ENCODE measurements at places on chromosomes 3 and 15.

- DNase-seq, result peak; percentile 48
These were observed 11.9 kb upstream of the C3orf38 start for GRCh38 chr3:88137836-88138235.

GRCh38 chr3:117932441-117932840 lies 1102.2 kb downstream of the IGSF11 start:
- DNase-seq, result peak; percentile 34

- DNase-seq, result no peak
These were observed 5.1 kb downstream of the ONECUT1 start for GRCh38 chr15:52784799-52785671.

DNA sequence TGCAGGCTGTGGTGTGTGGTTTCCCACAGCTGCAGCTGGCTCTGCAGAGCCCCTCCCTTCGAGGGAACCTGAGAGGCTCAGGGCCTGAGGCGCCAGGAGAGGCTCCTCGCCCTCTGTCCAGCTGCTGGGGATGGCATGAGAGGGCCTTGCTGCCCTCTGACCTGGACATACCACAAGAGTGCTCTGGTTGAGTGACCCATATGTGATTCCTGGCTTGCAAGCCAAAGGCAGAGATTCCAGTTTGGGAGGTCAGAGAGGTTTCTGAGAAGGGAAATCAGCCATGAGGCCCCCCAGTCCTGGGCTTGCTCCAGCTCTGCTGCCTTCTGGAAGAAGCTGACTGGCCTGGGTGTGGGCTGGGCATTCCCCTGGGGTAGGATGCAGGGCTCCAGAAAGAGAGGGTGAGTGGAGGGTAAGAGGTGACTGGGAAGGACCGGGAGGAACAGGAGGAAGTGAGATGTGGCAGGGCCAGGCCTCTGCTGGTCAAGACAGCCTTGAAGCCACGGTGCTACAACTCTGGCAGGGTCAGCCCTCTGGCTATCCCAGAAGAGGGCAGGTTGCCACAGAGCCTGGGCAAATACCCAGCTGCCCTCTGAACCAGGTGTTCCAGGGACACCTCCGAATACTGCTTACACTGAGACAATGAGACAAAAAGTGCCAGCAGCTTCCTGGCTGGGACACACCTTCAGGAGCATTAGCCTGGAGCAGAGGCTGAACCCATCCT lies 16.0 kb upstream of the SRP14 start:
- DNase-seq, result peak; percentile 53

GRCh38 chr15:38374029-38374428 lies 79.9 kb upstream of the FAM98B start:
- no peak for DNase-seq

- DNase-seq, result no peak
These were observed 4.3 kb upstream of the EIF3J start for GRCh38 chr15:44532689-44533088.

- peak; percentile 68 for DNase-seq
These were observed 3.8 kb downstream of the IL1RAP start for GRCh38 chr3:190517687-190518086.

GRCh38 chr3:12060139-12060845 lies 56.1 kb downstream of the SYN2 start:
- DNase-seq, result no peak

GRCh38 chr3:31448035-31448881 lies 84.5 kb upstream of the STT3B start:
- no peak for DNase-seq

GRCh38 chr3:157572559-157573270 lies 69.5 kb upstream of the VEPH1 start:
- DNase-seq, result peak; percentile 69

- DNase-seq, result peak; percentile 15
These were observed 291.9 kb upstream of the NR2F2 start for GRCh38 chr15:96038650-96039049.

- no peak for DNase-seq
These were observed 72.8 kb downstream of the UBE3A start for GRCh38 chr15:25366058-25366457.

DNA sequence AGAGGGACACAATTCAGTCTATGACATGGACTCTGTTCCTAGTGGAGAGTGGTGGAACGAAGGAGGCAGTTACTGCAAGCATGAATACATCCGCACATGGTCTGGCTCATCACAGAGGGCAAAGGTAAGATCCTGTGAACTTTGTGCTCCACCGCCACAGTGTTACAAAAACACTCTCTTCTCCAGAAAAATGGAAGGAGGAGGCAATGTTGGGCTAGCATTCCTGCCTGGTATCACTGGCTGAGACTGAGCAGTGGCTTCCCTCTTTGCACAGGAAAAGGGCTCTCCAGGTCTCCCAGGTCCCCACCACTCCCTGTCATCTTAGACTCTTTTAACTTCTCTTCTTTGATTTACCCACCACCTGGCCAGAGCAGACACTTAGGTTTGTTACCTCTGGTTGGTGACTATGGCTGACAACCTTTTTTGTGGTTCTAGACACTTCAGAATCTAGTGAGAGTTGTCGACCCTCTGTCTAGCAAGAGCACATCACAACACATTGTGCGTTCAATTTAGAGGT lies 1.5 kb upstream of the EEFSEC start:
- no peak for DNase-seq

GRCh38 chr3:120566243-120566975 lies 29.7 kb upstream of the NDUFB4 start:
- DNase-seq, result no peak

DNA sequence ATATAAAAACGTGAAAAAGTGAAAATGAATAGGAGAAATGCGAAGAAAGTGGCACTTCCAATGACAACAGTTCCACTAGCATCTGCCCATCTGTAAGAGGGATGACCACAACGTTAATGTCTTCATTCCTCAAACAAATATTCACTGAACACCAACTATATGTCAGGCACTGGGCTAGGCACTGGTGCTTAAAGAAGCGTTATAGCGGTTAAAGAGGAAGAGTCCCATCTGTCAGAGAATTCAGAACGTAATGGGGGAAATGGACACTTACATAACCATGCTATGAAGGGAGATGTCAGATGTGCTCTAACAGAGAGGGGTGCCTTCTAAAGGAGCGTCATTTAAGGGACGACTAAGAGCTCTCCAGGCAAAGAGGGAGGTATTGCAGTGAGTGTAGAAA lies 8.2 kb downstream of the RUBCN start:
- DNase-seq, result no peak

- peak; percentile 15 for DNase-seq
These were observed 369.1 kb downstream of the RBMS3 start for GRCh38 chr3:29649815-29650547.

DNA sequence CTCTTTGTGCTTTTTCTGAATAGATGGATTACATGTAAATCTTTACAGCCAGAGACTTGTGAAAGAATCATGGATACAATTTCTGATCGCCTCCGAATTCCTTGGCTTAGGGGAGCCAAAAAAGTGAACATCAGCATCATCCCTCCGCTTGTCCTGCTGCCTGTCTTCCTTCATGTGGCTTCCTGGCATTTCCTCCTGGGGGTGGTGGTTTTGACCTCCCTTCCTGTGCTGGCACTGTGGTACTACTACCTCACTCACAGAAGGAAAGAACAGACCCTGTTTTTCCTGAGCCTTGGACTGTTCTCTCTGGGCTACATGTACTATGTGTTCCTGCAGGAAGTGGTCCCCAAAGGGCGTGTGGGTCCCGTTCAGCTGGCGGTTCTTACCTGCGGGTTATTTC lies 5.9 kb downstream of the ZDHHC23 start:
- DNase-seq, result no peak

DNA sequence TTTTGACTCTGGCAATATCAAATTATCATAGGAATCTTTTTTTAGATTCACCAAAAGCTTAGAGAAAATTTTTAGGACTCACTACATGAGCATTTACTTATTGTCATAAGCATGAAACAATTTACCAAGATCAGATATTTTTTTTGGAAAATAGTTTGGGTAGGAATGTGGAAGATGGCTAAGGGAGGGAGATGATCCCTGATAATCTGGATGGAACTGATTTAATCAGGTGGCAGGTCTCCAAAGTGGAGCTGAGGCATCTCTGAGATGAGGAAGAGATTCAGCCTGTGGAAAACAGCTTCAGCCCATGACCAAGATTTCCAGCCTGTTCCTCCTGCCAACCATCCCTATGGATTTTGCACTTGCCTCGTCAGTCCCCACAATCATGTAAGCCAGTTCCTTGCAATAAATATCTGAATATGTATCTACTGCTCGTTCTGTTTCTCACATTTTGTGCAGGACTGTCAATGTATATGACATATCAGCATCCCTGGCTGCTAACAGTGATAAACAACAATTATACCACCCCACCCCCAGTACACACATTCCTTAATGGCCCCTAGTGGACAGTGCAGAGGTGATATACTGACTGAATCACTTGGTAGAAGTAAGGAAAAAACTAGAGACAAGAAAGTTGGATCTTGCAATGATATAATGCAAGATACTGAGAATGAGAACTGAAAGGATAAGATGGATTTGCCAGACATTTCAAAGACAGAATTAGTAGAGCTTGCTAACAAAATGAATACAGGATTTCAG lies 183.8 kb downstream of the NEK10 start:
- DNase-seq, result no peak

GRCh38 chr3:176663837-176664831 lies 533.1 kb downstream of the TBL1XR1 start:
- peak; percentile 91 for DNase-seq

DNA sequence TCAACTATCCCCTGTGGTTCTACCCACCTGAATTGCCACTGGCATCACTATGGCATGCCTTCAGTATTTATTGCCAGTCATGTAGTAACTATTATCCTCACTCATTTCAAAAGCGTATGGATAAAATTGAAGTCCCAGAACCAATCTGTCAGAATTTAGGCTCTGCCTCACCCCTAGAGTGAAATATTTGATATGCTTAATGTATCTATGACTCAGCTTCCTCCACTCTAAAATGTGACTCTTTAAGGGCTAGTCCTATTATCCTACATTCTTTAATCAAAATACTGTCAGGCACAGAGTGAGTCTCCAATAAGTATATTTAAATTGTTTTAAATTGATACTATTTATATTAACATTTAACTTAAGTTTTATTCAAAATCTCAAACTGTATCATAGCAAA lies 27.6 kb downstream of the ARPP21 start:
- DNase-seq, result no peak

DNA sequence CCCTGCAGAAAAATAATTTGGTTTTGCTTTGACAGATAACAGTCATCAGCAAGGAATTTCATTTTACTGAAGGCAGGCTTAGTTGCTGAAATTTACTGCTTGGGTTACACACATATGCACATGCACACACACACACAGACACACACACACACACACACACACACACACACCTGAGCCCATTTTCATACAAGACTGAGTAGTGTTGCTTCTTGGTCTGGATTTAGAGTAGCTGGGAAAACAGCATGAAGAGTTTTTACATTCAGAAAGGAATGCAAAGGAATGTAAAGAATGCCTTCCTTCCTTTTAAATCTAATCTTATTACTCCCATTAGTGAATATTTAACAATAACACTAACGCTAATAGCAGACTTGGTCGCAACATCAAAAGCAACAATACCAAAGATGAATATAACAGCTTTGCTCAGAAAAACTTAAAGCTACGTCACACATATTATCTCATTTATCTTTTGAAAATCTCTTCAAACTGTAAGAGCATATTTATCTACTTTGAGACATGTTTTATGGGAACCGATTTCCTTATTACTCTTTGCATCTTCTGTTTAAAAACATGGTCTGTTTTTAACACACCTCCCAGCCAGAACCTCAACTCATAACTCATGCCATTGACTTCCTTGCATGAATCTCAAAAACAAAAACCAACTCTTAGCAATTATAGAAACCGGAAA lies 32.5 kb downstream of the RFTN1 start:
- peak; percentile 55 for DNase-seq

DNA sequence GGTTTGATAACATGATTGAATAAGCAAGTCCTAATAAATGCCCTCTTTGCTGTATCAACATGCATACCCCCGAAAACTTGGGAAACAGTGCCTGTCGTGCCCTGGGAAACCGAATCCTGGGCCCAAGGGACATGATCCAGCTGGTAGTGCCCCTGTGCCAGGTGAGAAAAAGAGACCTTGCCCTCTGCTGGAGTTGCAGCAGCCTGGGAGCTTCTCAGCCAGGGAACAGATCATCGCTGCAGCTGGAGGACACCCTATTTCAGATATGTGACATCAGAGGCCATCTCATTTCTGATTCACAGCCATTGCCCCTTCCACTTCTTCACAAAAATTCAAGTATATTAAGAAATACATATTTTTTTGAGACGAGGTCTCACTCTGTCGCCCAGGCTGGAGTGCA lies 32.3 kb downstream of the STOML1 start:
- DNase-seq, result no peak

DNA sequence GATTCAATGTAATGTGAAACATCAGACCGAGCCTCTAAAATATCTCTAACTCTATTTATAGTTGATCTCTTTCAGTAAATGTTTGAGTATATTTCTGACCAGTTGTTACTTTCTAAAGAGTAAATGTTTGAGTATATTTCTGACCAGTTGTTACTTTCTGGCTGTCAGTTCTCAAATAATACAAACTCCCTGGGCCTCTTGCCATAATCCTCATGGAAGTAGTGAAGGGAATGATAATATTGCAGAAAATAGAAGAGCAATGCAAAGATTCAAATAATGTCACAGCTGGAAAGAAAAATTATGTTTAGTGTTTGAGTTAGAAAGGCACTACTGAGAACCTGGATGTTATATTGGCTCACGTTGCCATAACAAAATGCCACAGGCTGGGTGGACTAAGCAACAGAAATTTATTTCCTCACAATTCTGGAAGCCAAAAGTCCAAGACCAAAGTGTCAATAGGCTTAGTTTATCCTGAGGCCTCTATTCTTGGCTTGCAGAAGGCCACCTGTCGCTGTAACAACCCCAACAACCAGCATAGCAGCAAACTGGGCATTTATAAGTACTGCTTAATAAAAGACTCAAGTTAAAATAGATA lies 470.6 kb upstream of the BCHE start:
- DNase-seq, result no peak

- DNase-seq, result no peak
These were observed 761.2 kb upstream of the LMCD1 start for GRCh38 chr3:7740458-7740857.

DNA sequence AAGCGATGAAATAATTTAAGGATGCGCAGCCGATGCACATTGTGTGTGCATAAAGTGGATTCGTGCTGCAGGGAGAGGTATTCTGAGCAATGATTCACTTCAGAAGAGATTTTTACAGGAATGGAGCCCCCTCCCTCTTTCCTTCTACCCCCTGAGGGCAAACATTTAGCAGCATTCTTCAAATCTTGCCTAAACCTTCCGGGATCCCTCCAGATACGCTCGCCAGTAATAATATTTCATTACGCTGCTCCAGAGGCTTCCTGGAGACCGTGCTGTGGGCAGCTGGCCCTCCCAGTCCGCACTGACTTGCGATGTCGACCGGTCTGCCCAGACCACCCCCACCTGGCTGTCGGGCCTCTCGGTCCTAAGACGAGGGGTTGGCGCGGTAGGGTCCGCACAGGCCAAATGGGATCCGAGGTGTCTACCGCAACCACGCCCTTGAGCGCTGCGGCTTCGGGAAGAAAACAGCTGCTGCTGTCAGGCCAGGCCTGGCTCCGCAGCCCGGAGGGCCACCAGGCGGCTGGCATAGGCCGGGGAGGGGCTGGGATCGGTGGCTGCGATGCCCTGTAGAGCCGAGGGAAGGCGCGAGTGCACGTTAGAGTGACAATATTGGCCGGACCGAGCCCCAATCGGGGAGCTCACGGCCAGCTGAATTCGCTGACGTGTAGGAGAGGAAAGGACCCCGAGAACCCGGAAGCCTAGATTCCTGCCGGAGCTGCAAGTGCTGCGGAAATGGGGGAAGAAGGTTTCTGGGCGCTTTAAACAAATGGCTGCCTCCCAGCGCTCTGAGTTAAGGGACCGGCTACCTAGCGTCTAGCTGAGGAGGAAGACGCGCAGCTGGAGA lies 14.3 kb downstream of the ZIC4 start:
- peak; percentile 23 for DNase-seq

GRCh38 chr3:48477959-48478520 lies 25.9 kb downstream of the SHISA5 start:
- DNase-seq, result no peak

GRCh38 chr3:58021962-58022361 lies 13.7 kb downstream of the FLNB start:
- no peak for DNase-seq

All from adipocyte (in vitro differentiated cells).